HFF-Myc (cell line): ENCODE measurements at places on chromosomes 2 and 18.

GRCh38 chr2:10141736-10142639, 19.4 kb downstream of the RRM2 start:
- DNase-seq: no peak

GRCh38 chr2:48328159-48328809, 201.7 kb upstream of the STON1 start:
- no peak for DNase-seq

DNA sequence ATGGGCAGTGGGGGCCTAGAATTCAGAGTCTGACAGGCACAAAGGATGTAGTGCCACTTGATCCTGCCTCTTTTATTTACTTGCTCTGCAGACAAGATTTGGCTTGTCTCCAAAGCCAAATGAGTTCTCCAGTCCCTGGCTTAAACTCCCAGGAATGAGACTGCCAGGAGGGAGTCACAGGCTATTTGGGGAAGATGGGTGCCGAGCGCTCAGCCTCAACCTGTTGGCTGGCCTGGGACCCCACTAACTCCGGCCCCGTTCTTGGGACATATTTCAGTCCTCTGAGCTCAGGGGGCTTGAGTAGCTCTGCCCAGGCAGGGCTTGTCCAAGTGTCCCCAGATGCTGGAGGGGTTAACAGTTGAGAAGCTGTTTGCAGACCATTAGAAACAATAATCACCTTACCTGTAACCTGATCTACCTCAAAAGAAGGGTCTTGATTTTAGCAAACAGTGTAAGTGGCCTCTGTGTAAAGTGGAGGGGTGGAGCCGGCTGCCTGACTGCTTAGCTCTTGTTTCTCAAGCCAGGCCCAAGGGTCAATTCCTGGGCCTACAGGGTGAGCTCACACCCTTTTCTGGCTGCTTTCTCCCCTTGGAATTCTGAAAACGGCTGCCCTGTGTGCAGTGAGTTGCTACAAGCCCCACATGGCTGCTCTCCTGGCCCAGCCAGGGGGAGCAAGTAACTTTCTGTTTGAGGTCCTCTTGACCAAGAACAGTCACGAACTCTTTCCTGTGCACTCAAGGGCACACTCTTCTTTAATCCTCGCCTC, 27.1 kb upstream of the FZD5 start:
- no peak for DNase-seq

GRCh38 chr2:129791712-129792111, 187.8 kb upstream of the RAB6C start:
- no peak for DNase-seq

GRCh38 chr2:25473758-25474340, 132.1 kb upstream of the DNMT3A start:
- DNase-seq: no peak
